ENCODE measurements at places on chromosomes 1 and 21.

DNA sequence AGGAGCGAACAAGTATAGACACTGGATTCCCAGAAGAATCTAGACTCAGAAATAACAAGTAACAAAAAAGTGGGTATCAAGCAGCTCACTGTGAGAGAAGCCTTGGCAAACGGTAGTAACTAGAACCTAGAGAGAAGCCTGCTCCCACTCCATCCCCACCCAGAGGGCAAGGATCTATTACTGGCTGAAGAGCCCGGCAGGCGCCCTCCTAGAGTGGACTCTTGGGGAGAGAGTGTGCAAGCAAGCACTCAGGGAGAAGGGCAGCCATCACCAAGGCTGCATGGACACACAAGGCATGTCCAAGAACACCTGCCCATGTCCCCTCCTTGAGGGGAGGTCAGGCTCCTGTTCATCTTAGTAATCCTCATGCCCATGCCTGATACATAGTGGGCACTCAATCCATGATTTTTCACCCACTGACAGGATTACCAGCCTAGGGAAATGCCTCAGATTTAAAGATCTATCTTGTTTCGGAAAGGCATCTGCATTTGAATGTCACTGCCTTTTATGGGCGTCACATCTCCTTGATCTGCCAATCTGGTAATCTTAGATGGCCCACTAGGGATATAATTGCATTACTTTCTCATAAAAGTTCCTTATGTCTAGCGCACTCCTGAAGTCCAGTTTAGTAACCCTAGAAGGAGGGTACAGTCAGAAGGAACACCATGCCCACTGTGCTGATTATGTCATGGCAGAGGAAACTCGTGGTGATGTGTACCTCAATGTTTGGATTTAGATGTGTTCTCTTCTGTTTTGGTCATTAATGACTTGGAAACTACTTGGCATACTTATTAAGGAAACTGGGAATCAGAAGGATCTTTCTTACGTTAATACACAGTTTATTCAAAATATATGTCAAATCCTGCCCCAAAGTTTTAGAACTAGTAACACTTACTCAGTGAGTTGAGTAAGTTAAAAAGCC is 14.4 kb downstream of the CNN3 start:
- no peak for DNase-seq

GRCh38 chr1:205298191-205298994 is 23.2 kb downstream of the NUAK2 start:
- no peak for DNase-seq

- DNase-seq, result peak; percentile 67
Observed at GRCh38 chr21:45893740-45894449, 87.7 kb upstream of the COL6A1 start.

DNA sequence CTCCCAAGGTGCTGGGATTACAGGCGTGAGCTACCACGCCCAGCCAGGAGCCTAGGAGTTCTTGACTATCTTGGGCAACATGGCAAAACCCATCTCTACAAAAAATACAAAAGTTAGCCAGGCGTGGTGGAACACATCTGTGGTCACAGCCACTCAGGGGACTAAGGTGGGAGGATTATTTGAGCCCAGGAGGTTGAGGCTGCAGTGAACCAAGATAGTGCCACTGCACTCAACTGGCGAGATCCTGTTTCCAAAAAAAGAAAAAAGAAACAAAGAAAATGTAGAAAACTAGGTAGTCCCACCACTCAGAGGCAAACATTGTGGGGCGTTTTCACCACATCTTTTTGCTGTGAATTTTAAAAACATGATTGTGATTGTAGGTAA is 141.3 kb downstream of the ZZZ3 start:
- no peak for DNase-seq

DNA sequence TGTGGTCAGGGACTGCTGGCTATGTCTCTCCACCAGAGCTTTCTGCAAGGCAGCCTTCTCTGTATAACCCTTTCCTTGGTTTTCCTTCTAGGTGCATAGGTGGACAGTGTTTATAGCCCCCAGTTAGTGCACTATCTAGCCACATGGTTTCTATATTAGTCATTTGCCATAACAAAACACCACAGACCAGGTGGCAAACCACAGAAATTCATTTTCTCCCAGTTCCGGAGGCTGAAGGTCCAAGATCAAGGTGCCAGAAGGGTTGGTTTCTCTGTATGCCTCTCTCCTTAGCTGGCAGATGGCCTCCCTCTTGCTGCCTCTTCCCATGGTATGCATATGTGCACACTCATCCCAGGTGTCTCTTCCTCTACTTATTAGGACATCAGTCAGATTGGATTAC is 106.4 kb downstream of the KAZN start:
- peak; percentile 82 for DNase-seq

DNA sequence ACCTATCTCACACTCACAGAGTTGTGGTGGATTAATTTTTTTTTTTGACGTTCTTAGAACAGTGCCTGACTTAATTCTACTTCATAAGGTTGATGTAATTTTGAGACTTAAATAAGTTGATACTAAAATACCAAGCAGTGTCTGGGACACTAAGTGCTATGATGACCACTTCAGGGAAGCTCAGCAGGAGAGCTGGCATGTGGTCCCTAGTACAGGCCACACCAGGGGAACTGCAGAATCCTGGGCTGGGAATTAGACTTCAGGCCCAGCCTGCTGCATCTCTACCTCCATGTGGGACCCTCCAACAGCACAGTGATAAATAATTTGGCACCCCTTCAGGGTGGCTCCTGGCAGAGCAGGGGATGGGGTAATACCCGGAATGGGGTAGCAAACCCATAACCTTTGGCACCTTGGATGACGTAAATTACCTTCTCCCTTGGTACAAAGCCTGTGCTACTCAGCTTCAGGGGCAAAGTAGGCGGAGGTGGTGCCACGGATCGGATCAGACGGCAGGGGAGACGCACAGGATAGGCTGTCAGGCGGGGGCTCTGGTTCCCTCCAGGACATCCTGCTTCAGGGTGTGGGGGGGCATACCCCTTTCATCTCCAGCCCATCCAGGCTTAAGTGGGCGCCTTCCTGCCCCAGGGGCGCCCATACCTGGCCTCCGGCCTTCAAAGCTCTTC is 4.8 kb downstream of the MFSD2A start:
- no peak for DNase-seq

GRCh38 chr1:224860488-224861338 is 68.8 kb upstream of the DNAH14 start:
- DNase-seq, result no peak

GRCh38 chr1:159079525-159079924 is 3.0 kb upstream of the AIM2 start:
- DNase-seq, result no peak

DNA sequence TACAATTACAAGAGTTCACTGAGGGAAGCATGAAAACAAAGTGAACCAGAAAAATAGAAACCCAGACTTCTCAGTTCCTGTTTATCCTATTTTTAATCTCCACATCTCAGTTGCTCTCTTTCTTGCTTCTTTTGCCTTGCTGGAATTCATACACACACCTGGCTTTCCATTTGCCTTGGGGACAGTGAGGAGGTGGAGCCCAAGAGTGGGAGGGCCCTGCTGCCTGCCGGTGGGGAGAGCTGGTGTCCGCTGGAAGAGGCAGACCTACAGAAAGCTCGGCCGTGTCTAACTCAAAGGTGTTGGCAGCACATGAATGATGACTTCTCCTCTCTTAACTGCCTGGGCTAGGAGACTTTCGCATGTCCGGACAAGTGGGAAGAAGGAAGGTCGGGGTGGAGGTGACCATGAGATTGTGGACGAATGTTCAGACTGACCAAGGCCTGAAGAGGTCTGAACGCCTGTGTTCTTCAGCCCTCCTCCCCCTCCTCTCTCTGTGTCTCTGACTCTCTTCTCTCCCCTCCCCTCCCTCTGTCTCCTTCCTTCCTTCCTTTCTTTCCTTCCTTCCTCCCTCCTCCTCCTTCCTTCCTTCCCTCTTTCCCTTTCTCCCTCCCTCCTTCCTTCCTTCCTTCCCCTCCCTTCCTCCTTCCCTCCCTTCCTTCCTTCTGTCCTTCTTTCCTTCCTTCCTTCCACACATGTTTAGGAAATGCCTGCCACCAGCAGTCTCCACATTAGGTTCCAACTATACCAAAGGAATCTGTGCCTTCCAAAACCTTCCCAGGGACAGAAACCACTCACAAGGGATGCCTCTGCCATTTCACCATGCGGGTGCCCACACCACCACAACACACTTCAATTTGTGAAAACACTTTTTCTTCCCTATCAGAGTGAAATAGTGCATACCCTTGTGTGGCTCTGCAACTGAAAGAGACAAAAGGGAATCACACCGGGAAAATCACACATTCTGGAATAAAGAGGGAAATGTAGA is 157.3 kb upstream of the RUNX1 start:
- DNase-seq, result no peak

- no peak for DNase-seq
Observed at GRCh38 chr1:240831922-240832321, 220.0 kb upstream of the GREM2 start.

DNA sequence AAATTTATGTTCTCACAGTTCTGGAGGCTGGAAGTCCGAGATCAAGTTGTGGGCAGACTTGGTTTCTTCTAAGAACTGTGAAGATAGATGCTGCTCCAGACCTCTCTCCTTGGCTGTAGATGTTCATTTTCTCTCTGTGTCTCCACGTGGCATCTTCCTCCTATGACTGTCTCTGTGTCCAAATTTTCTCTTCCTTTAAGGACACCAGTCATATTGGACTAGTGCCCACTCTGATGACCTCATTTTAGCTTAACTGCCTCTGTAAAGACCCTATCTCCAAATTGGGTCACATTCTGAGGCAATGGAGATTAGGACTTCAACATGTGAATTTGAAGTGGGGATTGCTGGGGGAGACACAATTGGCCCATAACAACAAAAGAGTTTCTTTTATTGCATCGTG is 125.3 kb upstream of the ETS2 start:
- no peak for DNase-seq

DNA sequence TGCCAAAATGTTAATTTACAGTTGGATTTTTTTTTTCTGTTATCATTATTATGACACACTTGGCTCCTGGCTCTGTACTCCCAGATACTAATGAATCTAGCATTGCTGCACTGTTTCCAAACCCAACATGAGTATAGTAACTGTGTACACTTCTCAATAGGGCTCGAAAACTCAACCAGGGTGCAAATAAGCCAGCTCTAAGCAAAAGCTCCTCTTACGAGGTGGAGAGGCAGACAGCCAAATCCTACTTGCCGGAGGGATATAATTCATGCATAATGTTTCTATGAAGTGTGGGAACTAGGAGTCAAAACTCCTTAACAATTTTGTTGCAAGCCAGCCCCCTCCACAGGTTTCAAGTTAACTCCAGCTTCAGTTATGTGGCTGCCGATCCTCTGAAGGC is 510.4 kb upstream of the ZP4 start:
- no peak for DNase-seq

DNA sequence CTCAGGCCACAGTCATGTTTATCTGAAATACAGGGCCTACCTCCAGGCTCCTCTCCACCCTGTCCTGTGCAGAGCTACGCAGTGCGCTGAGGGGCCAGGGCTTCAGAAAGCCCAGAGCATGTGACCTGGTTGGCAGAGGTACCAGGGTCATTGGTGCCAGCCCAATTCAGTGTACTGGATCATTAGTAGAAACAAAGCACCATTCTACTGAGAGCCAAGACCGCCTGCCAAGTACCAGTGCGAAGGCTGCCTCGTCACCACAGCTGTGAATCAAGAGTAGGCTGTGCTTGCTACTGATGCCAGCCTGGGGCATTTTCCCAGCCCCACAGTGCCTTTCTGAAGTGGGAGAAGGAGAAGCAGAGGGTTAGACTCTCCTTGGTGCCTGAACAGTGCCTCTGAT is 59.8 kb downstream of the CAPN9 start:
- no peak for DNase-seq

GRCh38 chr1:180181996-180182642 is 27.4 kb downstream of the QSOX1 start:
- DNase-seq, result no peak

DNA sequence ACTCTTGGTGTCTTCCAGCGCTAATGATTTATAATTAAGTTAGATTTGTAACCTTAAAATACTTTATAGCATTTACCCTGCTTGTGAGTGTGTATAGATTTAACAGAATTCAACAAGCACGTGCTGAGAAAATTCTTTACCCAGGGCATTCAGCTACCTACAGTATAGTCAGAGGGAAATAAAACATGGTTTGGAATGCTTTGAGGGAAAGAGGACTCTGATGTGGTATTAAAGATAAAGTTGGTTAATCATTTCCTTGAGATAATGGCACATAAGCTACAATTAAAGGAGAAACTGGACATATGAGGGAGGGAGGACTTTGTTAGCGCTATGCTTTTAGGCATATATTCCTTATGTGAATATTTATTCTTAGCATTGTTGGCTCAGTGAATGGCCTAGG is 26.4 kb upstream of the IL12RB2 start:
- DNase-seq, result no peak

DNA sequence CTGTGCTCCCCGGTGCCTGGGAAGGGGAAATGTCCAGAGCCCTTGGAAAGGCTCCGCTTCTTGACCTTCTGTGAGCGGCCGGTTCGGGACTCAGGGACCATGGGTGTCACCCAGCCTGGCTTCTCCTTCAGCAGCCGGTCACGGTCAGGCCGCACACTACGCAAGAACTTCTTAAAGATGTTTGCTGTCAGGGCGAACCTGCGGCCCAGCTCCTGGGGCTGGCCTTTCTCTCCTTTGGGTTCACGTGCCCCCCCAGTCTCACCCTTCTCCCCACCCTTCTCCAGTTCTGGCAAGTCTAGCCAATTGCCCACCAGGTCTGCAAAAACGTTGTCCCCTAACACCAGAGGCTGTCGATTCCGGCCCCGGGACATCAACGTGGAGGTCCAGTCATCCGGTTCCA is 12.1 kb downstream of the INKA2 start:
- DNase-seq, result no peak

DNA sequence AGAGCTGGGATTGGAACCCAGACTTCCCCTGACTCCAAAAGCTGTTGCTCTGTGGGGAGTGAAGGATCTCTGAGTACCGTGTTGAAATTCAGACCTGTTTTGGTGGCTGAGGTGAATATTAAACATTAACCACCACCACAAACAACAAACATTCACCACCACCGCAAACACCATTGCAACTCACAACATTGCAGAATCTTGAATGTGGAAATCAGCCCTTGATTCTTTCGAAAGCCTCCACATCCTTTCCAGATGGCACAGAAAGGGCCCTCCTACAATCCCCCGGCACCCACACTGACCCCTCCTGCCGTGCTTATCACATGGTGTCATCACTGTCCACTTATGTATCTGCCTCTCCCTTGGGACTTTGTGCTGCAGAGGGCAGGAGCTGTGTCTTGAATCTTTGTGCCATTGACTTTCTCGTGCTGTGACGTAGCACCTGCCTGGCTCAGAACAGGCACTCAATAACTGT is 1.4 kb downstream of the CDA start:
- DNase-seq, result no peak

DNA sequence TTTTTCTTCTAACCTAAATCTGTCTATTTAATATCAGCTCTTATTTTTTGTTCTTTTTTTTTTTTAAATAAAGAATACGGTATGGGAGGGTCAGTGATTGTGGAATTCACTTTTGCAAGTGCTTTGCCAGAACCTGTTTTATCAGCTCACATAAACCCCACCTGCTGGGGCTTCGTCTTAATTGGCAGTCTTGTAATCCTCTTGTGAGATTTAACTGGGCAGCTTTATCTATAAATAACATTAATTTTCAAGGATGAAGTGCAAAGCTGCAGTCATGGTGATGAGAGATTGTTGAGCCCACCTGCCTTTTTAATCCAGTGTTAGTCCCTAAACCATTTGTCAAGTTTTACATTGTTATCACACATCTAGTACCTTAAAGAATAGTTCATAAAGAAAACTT is 18.2 kb upstream of the PDC start:
- peak; percentile 90 for DNase-seq

GRCh38 chr1:108066808-108067207 is 101.8 kb upstream of the VAV3 start:
- DNase-seq, result no peak

Measured in NCI-H524 treated with DMSO at 0.1 percent for 48 hours (cell line).